ENCODE measurements at places on chromosomes 6 and 20.

DNA sequence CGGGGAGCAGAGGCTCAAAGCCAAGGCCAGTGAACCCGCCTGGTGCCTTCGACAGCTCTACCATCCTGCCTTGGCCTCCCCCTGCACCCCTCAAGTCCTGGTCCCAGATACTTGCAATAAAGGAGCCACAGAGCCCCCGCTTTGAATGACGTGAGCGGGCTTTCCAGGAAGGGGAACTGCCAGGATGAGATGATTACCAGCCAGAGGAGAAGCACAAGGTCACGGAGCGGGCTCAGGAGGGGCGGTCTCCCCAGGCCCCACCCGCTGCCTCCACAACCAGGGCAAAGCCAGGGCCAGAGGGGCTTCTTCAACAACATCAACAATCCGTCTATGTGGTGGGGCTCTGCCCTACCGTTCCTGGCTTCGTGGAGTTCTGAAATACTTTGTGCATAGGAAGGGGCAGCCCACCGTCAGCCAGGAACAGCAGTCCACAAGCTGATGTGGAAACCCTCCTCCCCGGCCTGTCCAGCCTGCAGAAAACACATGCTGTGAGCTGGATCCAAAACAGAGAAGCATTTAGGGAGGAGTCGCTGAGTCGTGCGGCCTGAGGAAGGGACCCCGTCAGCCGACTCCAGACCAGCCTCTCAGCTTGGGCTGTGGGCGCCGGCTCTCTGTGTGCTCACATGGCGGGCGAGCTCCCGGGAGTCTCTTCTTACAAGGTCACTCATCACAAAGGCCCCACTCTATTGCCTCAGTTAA is 392.5 kb downstream of the CDH4 start:
- DNase-seq, result no peak

- no peak for DNase-seq
Observed at GRCh38 chr6:117188627-117189201, 76.6 kb upstream of the VGLL2 start.

GRCh38 chr6:19723545-19723944 is 113.6 kb upstream of the ID4 start:
- DNase-seq, result no peak

GRCh38 chr20:45432294-45432693 is 16.4 kb downstream of the PIGT start:
- DNase-seq, result no peak

DNA sequence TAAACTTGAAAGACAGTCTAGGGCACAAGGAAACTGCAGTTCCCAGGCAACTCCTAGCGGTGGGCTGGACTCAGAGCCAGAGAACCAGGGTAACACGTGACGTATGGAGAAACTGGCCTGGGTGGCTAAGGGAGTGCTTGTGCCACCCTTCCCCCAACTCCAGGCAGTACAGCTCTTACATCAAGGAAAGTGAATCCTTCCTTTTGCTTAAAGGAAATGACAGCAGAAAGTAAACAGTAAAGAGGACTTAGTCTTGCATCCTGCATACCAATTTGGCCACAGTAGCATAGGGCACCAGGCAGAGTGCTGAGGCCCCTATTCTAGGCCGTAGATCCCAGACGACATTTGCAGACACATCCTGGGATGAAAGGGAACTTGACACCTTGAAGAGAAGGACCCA is 322.8 kb downstream of the CD109 start:
- no peak for DNase-seq

- no peak for DNase-seq
Observed at GRCh38 chr6:118712969-118713368, 61.6 kb upstream of the CEP85L start.

DNA sequence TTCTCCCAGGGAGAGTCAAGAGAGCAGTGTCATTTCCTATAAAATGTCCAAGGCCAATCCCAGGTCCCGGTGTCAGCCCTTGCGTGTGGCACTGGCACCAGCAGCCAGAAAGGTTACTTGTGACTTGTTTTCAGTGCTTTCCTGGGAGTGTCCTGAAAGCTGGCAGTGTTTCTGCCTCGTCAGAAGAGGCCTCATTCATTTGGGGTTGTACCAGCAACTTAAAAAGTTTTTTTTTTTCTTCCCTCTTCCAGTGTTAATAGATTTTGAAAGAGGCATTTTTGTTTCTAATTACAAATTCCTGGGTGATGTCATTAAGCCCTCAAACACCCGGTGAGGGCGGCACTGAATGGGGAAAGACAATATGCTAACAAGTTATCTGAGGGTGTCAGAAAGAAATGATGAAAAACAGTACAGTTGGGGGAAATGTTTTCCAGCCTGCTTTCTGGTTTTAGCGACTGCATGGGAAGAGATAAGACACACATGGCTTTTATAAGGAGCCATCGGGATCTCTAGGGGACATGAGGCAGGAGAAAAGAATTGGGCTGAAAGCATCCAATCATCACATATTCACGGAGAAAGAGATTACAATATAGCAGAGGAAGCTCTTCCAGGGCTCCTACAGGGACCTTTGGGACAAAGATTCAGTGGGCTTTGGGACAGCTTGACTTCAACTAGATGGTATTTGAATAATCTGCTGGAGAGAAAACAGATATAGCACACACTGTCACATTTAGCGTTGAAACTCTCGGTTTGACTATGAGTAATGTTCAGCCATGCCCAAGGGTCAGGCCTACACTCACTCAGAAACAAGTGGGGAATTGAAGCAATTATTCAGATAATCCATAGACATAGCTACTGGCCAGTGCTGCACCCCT is 153.0 kb downstream of the BCAS1 start:
- DNase-seq, result no peak

- no peak for DNase-seq
Observed at GRCh38 chr6:62980093-62980492, 231.2 kb upstream of the FKBP1C start.

GRCh38 chr20:51011479-51011878 is 11.4 kb downstream of the KCNG1 start:
- DNase-seq, result no peak

- no peak for DNase-seq
Observed at GRCh38 chr20:4102381-4102780, 87.0 kb upstream of the RNF24 start.

DNA sequence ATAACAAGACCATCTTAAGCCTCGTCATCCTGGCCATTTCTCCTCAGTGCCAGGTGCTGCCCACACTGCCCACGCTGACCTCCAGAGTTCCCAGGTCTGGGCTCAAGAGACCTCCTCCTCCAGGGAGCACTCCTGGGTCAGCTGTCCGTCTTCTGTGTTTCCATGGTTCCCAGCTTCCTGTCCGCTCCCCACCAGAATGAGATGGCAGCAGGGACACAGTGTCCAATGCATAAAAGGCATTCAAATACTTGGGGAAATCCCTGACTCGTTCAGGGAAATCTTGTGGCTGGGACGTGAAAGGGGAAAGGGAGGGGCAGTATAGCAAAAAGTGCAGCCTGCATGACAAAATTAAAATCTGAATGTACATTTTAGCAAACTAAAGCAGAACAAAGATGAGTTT is 54.3 kb downstream of the SLC23A2 start:
- DNase-seq, result no peak

DNA sequence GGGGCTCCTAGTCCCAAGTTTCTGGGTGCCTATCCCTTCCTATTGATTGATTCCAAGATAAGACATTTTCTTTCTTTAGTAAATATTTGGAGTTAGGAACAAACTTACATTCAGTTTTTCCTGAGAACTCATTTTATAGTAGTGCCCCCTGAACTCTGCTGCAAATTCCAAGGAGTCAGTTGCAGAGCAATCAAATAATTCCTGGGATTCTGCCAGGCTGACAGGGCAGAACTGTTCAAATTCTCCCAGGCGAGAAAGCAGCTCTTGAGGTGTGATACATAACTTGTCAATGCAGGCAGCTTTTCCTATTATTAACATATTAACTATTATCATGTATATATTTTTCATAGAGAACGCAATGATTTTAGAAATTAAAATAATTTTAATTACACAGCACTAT is 15.9 kb upstream of the ZBTB24 start:
- no peak for DNase-seq

- DNase-seq, result no peak
Observed at GRCh38 chr6:5771759-5772390, 234.8 kb downstream of the NRN1 start.

DNA sequence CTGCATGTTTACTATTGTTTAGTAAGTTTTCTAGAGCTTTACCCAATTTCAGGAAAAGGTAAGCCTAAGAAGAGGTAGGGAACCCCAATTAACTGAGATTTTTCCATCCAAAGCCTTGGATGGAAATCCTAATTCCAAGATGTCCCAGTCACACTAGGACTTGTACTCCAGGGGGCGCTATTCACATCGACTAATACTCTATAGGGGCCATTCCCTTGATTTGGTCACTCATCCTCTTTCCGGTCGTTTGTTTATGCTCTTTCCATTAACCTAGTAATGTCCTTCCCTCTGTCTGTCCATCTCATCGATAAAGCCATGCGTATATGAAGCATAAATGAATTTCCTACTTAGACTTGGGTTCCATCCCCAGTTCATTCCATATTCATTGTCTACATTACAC is 80.8 kb upstream of the FUCA2 start:
- DNase-seq, result no peak

DNA sequence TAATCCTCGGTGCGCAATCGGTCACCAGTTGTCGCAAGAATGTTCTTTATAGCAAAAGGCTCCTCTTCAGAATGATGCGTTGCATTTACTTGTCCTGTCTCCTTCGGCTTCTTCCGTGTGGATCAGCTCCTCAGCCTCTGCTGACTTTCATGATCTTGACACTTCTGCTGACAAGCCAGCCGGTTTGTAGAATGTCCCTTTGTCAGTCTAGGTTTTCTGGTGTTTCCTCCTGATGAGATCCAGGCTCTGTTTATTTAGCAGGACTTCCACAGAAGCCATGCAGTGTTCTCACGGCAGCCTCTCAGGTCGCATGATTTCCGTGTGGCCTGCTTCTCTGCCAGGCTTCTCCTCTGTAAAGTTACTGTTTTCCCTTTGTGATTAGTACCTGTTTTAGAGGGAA is 66.9 kb downstream of the STX11 start:
- DNase-seq, result no peak

DNA sequence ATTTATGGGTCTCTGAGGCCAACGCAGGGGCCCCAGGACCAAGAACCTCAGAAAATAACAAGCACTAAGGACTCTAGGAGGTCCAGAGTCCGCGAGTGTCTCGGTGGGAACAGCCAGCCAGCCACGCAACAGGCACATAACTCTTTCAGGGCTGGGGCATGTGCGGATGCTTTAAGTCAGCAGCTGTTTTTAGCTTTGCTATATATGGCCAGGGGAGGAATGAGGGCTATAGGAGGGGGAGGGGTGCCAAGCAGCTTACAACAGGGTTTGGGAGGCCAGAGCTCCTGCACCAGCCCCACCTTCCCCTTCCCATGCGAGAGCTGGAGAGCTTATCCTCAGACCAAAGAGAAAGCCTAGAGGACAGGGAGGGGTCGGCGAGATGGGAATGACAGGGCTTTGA is 6.2 kb downstream of the JPH2 start:
- no peak for DNase-seq

- no peak for DNase-seq
Observed at GRCh38 chr6:147618927-147619326, 110.4 kb downstream of the SAMD5 start.

- DNase-seq, result no peak
Observed at GRCh38 chr20:31662372-31662854, 24.7 kb downstream of the COX4I2 start.

DNA sequence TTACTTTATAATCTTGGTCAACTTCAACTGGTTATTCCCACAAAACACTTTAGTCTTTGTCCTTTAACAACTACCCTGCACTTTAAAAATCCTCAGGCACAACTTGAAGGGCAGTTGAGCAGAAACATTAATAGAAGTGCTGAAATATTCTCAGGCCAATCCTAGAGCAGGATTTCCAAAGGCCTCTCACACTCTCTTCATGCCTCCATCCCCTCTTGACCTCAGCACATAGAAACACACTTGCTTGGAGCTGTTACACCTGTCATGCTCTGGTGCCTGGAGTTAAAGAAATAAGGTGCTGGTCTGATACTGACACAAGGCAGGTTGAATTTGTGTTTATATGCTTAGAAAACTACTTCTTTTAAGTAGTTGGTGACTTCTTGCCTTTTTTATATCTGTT is 618.8 kb upstream of the POU3F2 start:
- no peak for DNase-seq

DNA sequence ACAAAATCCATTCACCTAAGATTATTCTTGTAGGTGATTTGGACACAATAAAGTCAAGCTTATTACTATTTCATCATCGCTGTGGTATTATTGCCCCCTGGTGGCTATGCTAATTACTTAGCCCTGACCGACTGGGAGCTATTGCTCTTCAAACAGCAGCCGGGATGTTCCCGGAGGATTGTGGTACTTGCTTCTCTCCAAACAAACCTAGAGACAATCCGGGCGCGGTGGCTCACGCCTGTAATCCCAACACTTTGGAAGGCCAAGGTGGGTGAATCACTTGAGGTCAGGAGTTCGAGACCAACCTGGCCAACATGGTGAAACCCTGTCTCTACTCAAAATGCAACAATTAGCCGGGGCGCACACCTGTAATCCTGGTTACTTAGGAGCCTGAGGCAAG is 15.4 kb upstream of the STMND1 start:
- DNase-seq, result peak; percentile 28

GRCh38 chr20:49381558-49382493 is 100.6 kb downstream of the KCNB1 start:
- DNase-seq, result no peak

DNA sequence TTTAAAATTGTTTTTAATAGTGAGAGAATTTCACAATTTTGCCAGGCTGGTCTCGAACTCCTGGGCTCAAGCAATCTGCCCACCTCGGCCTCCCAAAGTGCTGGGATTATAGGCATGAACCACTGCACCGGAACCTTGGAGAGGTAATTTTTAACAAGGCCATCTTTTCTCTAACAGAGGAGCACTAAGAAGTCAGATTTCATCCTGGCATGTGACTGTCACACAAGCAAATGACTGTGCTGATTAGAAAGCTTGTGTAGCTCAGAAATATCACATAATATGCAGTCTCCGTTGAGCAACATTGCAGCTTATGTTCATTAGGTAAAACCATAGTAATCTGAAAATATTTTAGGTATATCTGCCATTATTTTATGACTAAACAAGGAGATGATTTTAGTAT is 156.0 kb downstream of the CCDC170 start:
- no peak for DNase-seq

DNA sequence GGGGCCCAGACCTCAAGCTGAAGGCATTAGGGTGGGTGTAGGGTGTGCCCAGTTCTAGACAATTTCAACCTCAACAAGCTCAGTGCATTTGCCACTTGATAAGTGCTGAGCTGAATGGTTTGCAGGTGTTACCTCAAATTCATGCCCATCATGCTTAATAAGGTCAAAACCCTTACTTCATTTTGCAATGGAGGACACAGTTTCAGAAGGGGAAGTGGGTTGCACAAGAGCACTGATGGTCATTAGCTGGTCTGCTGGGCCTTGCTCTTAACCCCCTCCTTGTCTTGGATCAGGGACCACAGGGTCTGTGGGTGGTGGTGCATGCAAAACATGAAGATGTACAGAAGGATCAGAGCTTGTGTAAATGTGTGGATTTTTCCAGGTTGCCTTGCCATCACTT is 71.0 kb upstream of the SIRPA start:
- no peak for DNase-seq

DNA sequence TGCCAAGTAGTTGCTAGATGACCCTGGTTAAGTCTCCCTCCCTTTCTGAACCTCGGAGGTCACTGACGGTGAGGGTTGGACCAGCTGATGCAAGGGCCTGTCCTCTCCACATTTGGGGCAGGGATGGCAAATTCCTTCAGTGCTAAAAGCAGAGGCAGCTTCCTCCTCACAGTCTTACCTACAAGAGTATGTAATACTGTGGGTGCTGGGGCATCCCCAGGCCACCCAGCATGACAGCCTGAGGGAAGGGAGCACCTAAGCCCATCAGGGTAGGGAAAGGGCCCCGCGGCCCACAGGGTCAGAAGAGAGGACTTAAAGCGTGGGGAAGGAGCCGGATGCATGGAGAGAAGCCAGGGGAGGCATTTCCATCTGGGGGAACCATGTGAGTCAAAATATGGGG is 38.0 kb downstream of the TGM3 start:
- DNase-seq, result no peak
